ENCODE measurements at places on chromosomes 7 and 10. TPM values are rescaled to one million over a fixed set of nuclear protein-coding genes. Genes with fewer than 3 reads are reported as not detected.

GRCh38 chr7:30682212-30683083 lies at the start of gene CRHR2:
CRHR2 (minus strand) TSS chr7:30682456; CDS start chr7:30682280, 176 bp downstream.
- no peaks in the 10 kb centered on the region for H3K27me3 ChIP-seq
- peaks cover 6% of the 10 kb centered on the region for H3K4me1 ChIP-seq
- H3K36me3 ChIP-seq, result no peaks in the 10 kb centered on the region
- no peak within 1 kb of the TSS for H3K4me3 ChIP-seq

GRCh38 chr10:971150-971542 lies 17.1 kb upstream of the GTPBP4 start:
- no peak overlapping the region for H3K4me3 ChIP-seq
- no peak for DNase-seq
- H3K36me3 ChIP-seq, result no peaks in the 10 kb centered on the region
- H3K4me1 ChIP-seq, result peaks cover 47% of the 10 kb centered on the region
- no peaks in the 10 kb centered on the region for H3K27me3 ChIP-seq
- H3K27ac ChIP-seq, result peak overlapping the region; percentile 69

- no peaks in the 10 kb centered on the region for H3K27me3 ChIP-seq
- H3K4me3 ChIP-seq, result no peak overlapping the region
- H3K27ac ChIP-seq, result no peak overlapping the region
- no peaks in the 10 kb centered on the region for H3K36me3 ChIP-seq
- no peaks in the 10 kb centered on the region for H3K4me1 ChIP-seq
- no peak for DNase-seq
Observed at GRCh38 chr10:131402771-131403650, 91.5 kb upstream of the TCERG1L start.

DNA sequence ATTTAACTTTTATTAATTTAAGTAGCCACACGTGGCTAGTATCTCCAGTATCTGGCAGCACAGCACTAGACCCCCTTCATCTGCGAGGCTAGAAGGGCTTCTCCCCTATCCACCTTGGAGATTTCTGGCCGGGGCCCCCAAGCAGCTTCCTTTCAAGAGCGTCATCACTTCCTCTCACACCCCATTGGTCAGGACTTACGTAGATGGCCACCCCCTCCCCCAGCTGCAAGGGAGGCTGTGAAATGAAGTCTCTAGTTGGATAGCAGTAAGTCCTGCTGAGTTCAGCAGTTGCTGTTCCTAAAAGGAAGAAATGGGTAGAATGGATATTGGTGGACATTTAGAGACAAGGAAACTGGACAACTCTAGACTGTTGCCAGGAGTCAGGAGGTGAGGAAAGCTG lies 33.8 kb upstream of the COMTD1 start:
- no peaks in the 10 kb centered on the region for H3K27me3 ChIP-seq
- no peaks in the 10 kb centered on the region for H3K4me1 ChIP-seq
- H3K27ac ChIP-seq, result no peak overlapping the region
- H3K36me3 ChIP-seq, result no peaks in the 10 kb centered on the region
- H3K4me3 ChIP-seq, result no peak overlapping the region
- no peak for DNase-seq

DNA sequence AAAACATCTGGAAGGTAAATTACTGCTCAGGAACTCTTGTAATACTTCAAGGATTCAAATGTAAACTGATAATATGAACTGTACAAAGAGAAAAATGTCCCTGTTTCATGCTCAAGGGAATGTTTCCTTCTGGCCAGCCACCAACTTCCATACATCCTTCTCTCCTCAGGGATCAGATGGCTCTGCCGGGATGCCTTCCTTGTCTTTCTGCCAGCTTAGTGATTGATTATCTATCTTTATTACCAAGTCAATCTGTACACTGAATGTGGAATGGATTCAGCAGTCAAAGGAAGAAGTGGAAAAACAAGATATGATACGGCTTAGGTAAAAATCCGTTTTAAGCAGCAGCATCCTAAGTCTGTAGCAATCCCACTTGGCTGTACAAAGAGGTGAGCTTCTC lies 178.3 kb downstream of the PTN start:
- H3K4me3 ChIP-seq, result no peak overlapping the region
- H3K27me3 ChIP-seq, result no peaks in the 10 kb centered on the region
- no peaks in the 10 kb centered on the region for H3K4me1 ChIP-seq
- H3K36me3 ChIP-seq, result no peaks in the 10 kb centered on the region

DNA sequence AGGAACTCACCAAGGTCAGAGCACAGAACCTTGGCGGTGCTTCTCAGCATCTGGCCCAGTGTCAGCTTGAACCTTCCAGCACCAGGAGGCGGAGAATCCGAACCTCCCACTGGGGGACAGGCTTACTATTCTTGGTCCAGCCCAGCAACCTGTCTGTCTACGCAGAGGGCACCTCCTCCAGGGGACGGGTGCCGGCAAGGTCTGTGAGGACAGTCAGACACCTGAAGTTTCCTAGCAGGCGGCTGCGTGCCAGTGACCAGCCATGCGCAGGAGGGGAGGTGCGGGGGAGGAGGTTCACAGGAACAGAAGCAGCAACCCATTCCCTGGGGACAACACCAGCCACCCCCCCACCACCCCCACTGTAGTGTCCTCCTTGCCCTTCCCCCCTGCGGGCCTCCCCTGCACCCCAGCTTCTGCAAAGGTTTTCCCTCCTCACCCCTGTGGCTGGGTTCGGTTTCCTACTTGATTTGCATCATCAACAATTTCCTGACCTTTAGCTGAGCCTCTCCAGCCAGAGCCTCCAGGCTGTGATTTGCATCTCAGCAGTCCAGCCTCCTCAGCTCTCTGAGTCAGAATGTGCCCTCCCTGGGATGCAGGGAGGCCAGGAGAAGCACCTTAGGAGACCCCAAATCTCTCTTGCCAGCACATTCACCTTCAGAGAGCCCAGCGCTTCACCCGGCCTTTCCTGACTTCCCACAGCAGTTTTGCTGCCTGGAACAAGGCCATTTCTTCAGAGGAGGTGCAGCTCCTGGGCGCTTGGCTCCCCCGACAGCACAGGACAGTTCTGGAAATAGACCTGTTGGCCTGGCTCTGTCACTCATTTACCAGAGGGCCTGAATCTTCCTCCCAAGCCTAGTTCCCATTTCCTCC lies 107.5 kb upstream of the NPS start:
- peak; percentile 77 for DNase-seq
- no peak overlapping the region for H3K4me3 ChIP-seq
- H3K36me3 ChIP-seq, result peaks cover 42% of the 10 kb centered on the region

- H3K36me3 ChIP-seq, result no peaks in the 10 kb centered on the region
- DNase-seq, result no peak
- H3K4me1 ChIP-seq, result no peaks in the 10 kb centered on the region
- H3K4me3 ChIP-seq, result no peak overlapping the region
- H3K27ac ChIP-seq, result no peak overlapping the region
- H3K27me3 ChIP-seq, result no peaks in the 10 kb centered on the region
Observed at GRCh38 chr10:122293156-122293960, 22.3 kb downstream of the BTBD16 start.

DNA sequence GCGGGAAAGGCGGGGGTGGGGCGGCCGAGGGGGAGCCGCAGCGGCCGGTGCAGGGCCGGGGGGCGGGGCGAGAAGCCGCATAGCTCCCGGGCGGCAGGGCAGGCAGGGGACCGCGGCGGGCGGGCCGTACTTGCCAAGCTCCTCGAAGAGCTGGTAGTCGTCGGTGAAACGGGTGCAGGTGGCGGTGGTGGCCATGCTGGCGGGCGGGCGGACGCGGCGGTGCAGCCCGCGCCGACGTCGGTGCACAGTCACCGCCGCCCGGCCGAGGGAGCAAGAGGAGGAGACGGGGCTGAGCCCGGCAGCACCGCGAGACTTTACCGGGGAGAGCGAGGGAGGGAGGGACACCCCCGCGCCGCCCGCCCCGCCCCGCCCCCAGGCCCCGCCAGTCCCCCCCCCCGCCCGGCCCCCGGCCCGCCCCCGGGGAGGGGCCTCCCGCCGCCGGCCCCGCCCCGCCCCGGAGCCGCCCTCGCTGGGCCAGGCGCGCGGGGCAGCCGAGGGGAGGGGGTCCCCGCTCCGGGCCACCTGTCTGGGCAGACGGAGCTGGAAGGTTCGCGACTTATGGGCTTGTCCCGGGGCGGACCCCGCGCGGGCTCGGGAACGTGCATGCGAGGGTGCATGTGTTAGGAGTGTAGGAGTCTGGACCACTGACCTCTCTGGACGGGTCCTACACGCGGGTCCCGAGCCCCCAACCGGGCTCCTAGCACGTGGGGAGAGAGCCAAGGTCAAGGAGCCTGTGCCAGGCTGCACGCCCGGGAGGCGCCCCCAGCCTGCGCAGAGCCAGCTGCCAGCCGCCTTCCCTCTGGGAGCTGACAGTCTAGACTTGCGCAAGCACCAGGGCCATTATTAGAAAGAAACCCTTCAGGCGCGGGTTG lies at the start of gene CAMK2G:
Gene CAMK2G (minus strand): TSS at position 289 of the 872 bp plus-strand sequence. CDS start 94 bp downstream, at position 195.
- H3K4me3 ChIP-seq, result peak within 1 kb of the TSS; percentile 21
- peak; percentile 78 for DNase-seq
- peak within 1 kb of the TSS; percentile 48 for H3K27ac ChIP-seq
- H3K36me3 ChIP-seq, result no peaks in the 10 kb centered on the region

- no peak overlapping the region for H3K27ac ChIP-seq
- DNase-seq, result no peak
- no peaks in the 10 kb centered on the region for H3K4me1 ChIP-seq
- H3K36me3 ChIP-seq, result peaks cover 29% of the 10 kb centered on the region
- H3K27me3 ChIP-seq, result no peaks in the 10 kb centered on the region
- H3K4me3 ChIP-seq, result no peak overlapping the region
Observed at GRCh38 chr7:105084581-105084980, 70.6 kb downstream of the KMT2E start.

DNA sequence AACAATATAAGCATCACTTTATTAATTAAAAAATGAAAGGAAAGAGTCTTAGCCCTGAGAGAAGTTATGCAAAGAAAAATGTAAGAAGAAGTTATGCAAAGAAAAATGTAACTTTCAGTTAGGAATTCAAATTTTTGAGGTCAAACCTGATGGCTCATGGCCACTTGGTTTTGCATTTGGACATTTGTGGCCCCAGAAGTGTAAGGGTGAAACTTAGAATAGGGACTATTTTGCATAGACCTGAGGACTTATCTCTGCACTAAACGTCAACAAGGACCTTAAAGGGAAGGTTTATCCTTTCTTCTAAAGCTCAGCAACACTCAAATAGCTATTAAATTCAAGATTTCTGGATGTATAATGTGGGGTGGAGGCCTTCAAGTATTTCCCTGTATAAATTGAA lies 724.5 kb upstream of the POT1 start:
- no peak overlapping the region for H3K4me3 ChIP-seq
- H3K27ac ChIP-seq, result no peak overlapping the region
- no peaks in the 10 kb centered on the region for H3K36me3 ChIP-seq

DNA sequence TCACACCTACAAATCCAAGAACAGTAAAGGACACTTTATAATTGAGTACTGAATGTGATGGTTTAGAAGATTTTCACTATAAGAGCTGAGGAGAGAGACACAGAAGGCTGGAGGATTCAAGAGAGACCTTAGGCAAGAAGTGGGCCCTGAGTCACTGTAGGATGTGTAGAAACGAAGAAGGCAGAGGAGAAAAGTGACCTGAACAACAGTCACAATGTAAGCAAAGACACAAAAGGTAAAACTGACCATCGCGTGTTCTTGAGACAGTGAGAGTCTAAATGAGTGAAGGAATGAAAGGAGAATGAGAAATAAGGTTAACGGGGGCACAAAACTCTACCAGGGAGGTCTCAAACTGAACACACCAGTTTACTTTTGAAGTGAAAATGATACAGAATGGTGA lies 298.2 kb upstream of the LRGUK start:
- no peak overlapping the region for H3K4me3 ChIP-seq
- no peaks in the 10 kb centered on the region for H3K4me1 ChIP-seq
- H3K27ac ChIP-seq, result no peak overlapping the region
- no peak for DNase-seq
- no peaks in the 10 kb centered on the region for H3K36me3 ChIP-seq

- no peak overlapping the region for H3K27ac ChIP-seq
- H3K36me3 ChIP-seq, result no peaks in the 10 kb centered on the region
- H3K27me3 ChIP-seq, result no peaks in the 10 kb centered on the region
- H3K4me3 ChIP-seq, result no peak overlapping the region
- no peaks in the 10 kb centered on the region for H3K4me1 ChIP-seq
Observed at GRCh38 chr7:158030566-158030965, 557.1 kb downstream of the PTPRN2 start.

DNA sequence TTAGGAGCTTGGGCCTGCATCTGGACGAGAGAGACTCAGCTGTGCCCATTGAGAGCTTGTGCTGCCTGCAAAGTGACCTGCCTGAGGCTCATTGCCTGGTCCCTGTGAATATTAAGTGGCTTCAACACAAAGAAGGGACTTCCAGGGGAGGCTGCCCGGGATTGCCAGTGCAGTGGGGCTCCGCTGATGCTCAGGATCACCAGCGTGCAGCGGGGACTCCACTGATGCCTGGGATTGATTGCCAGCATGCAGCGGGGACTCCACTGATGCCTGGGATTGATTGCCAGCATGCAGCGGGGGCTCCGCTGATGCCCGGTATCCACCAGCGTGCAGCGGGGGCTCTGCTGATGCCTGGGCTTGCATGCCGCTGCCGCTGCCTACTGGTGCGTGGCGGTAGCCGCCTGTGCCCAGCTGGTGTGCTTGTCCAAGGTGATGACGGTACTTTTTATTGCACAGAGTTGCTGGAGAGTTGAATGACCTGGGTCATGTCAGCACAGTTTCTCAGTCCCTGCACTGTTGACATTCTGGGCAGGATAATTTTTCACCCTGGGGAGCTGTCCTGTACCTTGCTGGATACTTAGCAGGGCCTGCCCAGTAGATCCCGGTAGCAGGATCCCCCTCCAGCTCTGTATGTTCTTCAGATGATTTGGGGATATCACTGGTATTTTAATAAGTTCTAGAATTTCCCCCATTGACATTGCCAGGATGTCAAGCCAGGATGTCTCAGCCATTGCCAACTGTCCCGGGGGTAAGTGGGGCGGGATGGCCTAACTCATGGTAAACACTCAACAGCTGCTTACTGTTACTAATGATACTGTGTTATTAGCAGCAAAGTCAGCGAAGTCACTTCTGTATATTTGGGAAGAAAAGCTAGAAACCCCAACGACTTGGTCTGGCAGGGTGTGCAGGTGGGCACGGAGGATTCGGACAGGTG lies 13.0 kb downstream of the DOCK1 start:
- peaks cover 23% of the 10 kb centered on the region for H3K4me1 ChIP-seq
- H3K4me3 ChIP-seq, result no peak overlapping the region
- H3K27me3 ChIP-seq, result no peaks in the 10 kb centered on the region
- H3K27ac ChIP-seq, result peak overlapping the region; percentile 69
- peak; percentile 60 for DNase-seq
- H3K36me3 ChIP-seq, result no peaks in the 10 kb centered on the region

DNA sequence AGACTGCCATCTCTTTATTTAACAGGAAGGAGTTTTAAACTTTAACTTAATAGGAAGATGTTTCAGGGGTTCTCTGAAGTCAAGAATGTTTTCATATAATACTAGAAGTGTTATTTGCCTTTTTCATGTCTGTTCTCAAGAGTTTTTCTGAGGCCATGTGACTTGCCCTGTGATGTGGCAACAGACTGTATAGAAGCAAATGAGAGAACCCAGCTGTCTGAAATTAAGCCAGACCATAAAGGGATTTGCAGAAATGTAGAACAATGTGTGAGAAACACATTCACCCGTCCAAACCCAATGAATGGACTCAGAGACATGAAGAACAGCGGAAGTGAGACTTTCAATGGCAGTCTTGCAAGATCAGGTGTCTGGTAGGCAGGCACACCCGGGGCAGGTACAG lies 23.8 kb downstream of the MAPK8 start:
- DNase-seq, result no peak
- H3K36me3 ChIP-seq, result no peaks in the 10 kb centered on the region
- H3K27ac ChIP-seq, result no peak overlapping the region
- H3K4me3 ChIP-seq, result no peak overlapping the region
- peaks cover 4% of the 10 kb centered on the region for H3K4me1 ChIP-seq

Gene ERVW-1
- total RNA-seq, result not detected

Gene GIMAP7
- total RNA-seq, result 35.0 TPM

Gene UPK3B
- total RNA-seq, result 10.8 TPM

Gene GTF2IRD2
- total RNA-seq, result 32.9 TPM

Gene DOCK1
- total RNA-seq, result 89.7 TPM
